ENCODE measurements at places on chromosomes 11 and 22.
A peak's percentile ranks its signal among the peaks of the same experiment; 100 is the strongest.

DNA sequence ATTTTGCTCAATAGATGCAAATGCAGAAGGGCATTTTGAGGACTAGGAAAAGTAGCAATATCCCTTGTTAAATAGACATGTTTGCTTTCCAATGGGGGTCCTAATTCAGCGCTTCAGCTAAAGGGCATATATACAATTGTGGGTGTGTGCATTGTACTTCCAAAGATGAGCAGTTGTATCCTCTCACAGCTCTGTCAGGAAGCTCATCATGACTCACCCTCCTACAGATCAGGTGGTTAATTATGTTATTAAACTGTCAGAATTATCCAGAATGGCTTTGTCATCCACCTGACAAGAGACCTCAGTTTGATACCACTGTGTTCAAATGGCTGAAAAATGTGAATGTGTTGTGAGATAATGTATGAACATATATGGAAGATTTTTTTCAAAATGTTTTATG, 252.2 kb upstream of the MTNR1B start:
- peaks cover 6% of the 10 kb centered on the region for H3K4me1 ChIP-seq
- H3K27me3 ChIP-seq = peaks cover 3% of the 10 kb centered on the region

DNA sequence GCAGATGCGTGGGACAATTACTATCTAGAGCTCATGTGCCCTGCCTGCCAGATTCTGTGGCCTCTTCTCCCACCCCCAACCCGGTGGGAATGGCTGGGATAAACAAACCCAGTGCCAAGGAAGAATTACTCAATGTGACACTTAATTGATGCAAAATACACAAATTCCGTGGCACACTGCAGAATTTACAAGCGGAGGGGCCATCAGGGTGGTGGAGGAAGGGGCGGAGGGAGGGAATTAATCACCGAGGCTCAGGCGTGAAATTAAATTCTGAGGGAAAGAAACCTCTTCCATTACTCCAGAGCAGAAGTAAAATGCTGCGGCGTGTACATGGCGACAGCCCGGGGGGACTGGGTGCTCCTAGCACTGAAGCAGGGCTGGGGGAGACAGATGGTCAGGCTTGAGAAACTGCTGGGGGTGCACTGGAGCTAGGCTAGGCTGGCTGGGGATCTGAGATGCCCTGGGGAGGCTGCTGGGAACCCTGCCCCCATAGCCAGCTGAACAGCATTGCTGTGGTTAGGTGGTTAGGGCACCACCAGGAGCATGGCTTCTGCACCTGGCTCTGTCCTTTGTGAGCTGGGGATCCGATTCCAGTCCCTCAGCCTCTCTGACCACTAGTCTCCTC, 200.6 kb downstream of the CEP164 start:
- H3K27me3 ChIP-seq = peaks cover 16% of the 10 kb centered on the region
- no peaks in the 10 kb centered on the region for H3K36me3 ChIP-seq
- H3K4me3 ChIP-seq = no peak overlapping the region
- H3K27ac ChIP-seq = no peak overlapping the region

DNA sequence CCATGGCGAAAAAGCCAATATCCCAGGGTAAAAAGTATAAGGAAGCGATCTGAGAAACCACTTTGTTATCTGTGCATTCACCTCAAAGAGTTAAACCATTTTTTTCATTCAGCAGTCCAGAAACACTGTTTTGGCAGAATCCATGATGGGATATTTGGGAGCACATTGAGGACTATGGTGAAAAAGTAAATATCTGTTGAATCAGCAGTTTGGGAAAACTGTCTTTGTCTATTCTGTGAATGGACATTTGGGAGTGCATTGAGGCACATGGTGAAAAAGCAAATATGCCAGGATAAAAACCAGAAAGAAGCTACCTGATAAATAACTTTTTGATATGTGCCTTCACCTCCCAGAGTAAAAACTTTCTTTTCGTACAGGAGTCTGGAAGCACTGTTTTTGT, 187.4 kb downstream of the OR4A47 start:
- no peak overlapping the region for H3K4me3 ChIP-seq
- no peak for DNase-seq
- no peaks in the 10 kb centered on the region for H3K27me3 ChIP-seq
- no peak overlapping the region for H3K27ac ChIP-seq
- H3K4me1 ChIP-seq = no peaks in the 10 kb centered on the region

- no peaks in the 10 kb centered on the region for H3K36me3 ChIP-seq
- H3K27me3 ChIP-seq = peaks cover 12% of the 10 kb centered on the region
- H3K4me3 ChIP-seq = no peak overlapping the region
- H3K27ac ChIP-seq = no peak overlapping the region
- no peaks in the 10 kb centered on the region for H3K4me1 ChIP-seq
- no peak for DNase-seq
Observed at GRCh38 chr11:117902001-117902845, 25.8 kb upstream of the FXYD6 start.

GRCh38 chr11:8217926-8218325, 45.8 kb downstream of the LMO1 start:
- no peak overlapping the region for H3K4me3 ChIP-seq
- H3K27ac ChIP-seq = no peak overlapping the region
- no peaks in the 10 kb centered on the region for H3K36me3 ChIP-seq
- H3K4me1 ChIP-seq = peaks cover 2% of the 10 kb centered on the region

GRCh38 chr11:46671958-46672315, 28.5 kb downstream of the ARHGAP1 start:
- no peak for DNase-seq
- peaks cover 17% of the 10 kb centered on the region for H3K36me3 ChIP-seq
- H3K27ac ChIP-seq = no peak overlapping the region
- H3K27me3 ChIP-seq = no peaks in the 10 kb centered on the region

DNA sequence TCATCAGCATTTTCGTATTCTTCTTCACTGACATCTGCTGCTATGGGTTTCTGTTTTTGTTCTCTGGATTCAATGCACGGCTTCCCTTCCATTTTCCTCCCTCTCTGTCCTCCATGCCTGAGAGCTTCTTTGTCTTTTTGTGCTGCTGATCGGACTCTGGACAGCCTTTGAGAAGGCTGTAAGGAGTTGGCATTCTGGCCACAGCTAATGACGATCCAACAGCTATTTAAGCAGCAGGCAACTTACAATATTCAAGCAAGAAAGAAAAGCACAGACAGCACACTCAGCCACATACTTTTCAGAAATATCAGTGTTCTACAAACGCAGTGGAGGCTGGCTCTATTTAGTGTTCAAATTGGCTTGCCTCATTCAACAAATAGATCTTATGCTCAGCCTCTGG, 60.9 kb upstream of the ZC3H12C start:
- peaks cover 8% of the 10 kb centered on the region for H3K4me1 ChIP-seq
- H3K27me3 ChIP-seq = no peaks in the 10 kb centered on the region
- no peaks in the 10 kb centered on the region for H3K36me3 ChIP-seq
- no peak overlapping the region for H3K4me3 ChIP-seq
- H3K27ac ChIP-seq = peak overlapping the region; percentile 4
- no peak for DNase-seq

- no peak overlapping the region for H3K27ac ChIP-seq
- no peaks in the 10 kb centered on the region for H3K27me3 ChIP-seq
- peaks cover 10% of the 10 kb centered on the region for H3K4me1 ChIP-seq
- DNase-seq = no peak
- no peak overlapping the region for H3K4me3 ChIP-seq
Observed at GRCh38 chr11:62413060-62413696, 5.7 kb upstream of the SCGB1A1 start.

- no peak overlapping the region for H3K27ac ChIP-seq
- peaks cover 6% of the 10 kb centered on the region for H3K4me1 ChIP-seq
- H3K4me3 ChIP-seq = peak overlapping the region; percentile 19
- H3K27me3 ChIP-seq = no peaks in the 10 kb centered on the region
- peaks cover 4% of the 10 kb centered on the region for H3K36me3 ChIP-seq
Observed at GRCh38 chr22:19983741-19984140, 32.9 kb downstream of the ARVCF start.

DNA sequence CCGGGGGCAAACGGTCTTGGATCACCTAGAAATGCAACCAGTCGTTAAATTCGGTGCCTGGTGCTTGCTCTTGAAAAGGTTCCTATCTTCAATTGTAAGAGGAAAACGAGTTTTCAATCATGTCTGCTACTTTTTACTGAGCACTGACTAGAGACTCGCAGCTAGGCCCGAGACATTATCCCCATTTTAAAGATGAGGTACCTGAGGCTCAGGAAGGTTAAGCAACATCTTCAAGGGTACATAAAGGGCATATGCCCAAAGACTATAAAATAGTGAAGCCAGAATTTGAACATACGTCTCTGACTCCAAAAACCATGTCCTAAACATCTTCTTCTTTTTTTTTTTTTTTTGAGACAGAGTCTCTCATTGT, 638 bp upstream of the PISD start:
- DNase-seq = no peak
- H3K27me3 ChIP-seq = peaks cover 3% of the 10 kb centered on the region
- H3K4me1 ChIP-seq = peaks cover 14% of the 10 kb centered on the region
- H3K36me3 ChIP-seq = no peaks in the 10 kb centered on the region

DNA sequence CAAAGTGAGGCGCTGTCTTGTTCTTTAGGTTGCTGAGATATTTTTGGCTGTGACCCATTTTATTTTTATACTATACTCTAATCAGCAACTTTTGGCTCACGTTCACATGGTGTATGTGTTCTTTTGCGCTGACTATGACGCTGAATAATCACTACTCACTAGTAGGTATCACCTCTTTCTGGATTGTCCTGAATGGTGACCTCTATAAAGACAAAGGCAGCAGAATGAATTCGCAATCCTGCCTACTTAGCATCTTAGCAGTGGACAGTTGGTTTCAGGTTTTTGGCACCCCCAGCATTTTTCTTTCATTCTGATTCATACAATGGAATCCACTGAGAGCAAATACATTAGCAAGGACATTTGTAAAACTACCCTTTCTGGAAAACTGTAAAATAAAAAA, 351.3 kb downstream of the JRKL start:
- H3K27me3 ChIP-seq = no peaks in the 10 kb centered on the region
- DNase-seq = no peak
- no peak overlapping the region for H3K4me3 ChIP-seq
- H3K4me1 ChIP-seq = no peaks in the 10 kb centered on the region
- H3K27ac ChIP-seq = no peak overlapping the region

- no peak for DNase-seq
- H3K4me1 ChIP-seq = peaks cover 3% of the 10 kb centered on the region
- no peak overlapping the region for H3K27ac ChIP-seq
- no peaks in the 10 kb centered on the region for H3K36me3 ChIP-seq
- peaks cover 15% of the 10 kb centered on the region for H3K27me3 ChIP-seq
Observed at GRCh38 chr11:117618302-117618981, 178.6 kb downstream of the DSCAML1 start.

- no peaks in the 10 kb centered on the region for H3K4me1 ChIP-seq
- H3K4me3 ChIP-seq = no peak overlapping the region
- H3K27me3 ChIP-seq = no peaks in the 10 kb centered on the region
Observed at GRCh38 chr11:70717936-70718595, 319.7 kb downstream of the CTTN start.

DNA sequence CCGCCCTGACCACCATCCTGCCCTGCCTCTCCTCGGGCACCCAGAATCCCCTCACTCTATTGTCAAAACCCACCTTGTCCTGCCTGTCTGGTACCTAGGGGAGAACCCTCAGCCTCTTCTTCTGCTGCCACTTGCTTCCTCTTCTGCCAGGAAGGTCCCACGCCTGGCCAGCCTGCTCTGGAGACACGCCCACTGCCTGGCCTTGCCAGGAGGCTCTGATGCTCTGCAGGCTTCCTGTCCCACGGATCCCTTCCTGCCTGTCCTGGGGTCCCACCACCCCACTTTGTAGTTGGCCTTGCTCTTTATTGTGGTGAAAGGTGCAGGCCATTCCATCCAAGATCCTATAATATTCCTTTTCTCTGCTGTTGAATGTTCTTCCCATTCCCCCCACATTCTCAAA, 63.4 kb downstream of the BMAL1 start:
- H3K36me3 ChIP-seq = no peaks in the 10 kb centered on the region
- peaks cover 6% of the 10 kb centered on the region for H3K27me3 ChIP-seq
- no peak for DNase-seq
- no peak overlapping the region for H3K27ac ChIP-seq

- no peak for DNase-seq
- no peak overlapping the region for H3K27ac ChIP-seq
- H3K4me3 ChIP-seq = no peak overlapping the region
- peaks cover 1% of the 10 kb centered on the region for H3K36me3 ChIP-seq
- no peaks in the 10 kb centered on the region for H3K4me1 ChIP-seq
Observed at GRCh38 chr11:7874056-7874455, 57.0 kb downstream of the OR10A6 start.

DNA sequence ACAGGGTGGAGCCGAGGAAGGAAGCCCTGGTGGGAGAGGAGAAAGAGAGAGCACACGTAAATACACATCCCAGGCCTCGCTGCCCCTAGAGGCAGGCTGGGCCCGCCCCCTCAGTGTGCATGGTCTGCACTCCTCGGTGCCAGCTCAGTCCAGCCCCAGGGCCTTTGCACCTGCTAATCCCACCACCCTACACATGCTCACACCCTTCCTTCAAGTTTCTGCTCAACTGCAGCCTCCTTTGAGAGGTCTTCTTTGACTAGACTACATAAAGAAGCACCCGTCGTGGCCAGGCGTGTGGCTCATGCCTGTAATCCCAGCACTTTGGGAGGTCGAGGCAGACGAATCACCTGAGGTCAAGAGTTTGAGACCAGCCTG, 5.5 kb downstream of the IL2RB start:
- no peaks in the 10 kb centered on the region for H3K36me3 ChIP-seq
- peaks cover 9% of the 10 kb centered on the region for H3K4me1 ChIP-seq
- H3K27ac ChIP-seq = no peak overlapping the region
- no peak overlapping the region for H3K4me3 ChIP-seq

GRCh38 chr11:46930089-46930488, 6.5 kb upstream of the CSTPP1 start:
- DNase-seq = no peak
- no peaks in the 10 kb centered on the region for H3K4me1 ChIP-seq
- H3K27ac ChIP-seq = no peak overlapping the region
- H3K36me3 ChIP-seq = no peaks in the 10 kb centered on the region
- H3K27me3 ChIP-seq = no peaks in the 10 kb centered on the region

DNA sequence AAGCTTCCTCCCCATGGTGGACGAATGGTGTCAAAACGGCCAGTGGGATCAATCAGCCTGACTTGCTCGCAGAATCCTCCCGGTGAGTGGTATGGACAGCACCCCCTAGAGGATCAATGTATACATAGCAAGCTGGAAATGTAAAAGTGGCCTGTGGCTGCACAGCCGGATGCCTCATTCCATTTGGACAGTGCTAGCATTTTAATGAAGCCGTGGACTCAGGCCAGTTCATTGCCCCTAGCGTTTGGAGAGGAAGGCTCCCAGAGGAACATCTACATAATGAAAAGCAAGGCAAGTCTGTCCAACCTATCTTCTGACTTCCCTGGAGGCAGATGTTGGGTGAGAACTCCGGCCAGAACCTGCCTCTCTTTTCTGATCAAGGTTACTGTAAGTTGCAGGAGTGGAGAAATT, 942.3 kb downstream of the NTM start:
- H3K4me1 ChIP-seq = no peaks in the 10 kb centered on the region
- H3K27ac ChIP-seq = no peak overlapping the region
- H3K4me3 ChIP-seq = no peak overlapping the region

DNA sequence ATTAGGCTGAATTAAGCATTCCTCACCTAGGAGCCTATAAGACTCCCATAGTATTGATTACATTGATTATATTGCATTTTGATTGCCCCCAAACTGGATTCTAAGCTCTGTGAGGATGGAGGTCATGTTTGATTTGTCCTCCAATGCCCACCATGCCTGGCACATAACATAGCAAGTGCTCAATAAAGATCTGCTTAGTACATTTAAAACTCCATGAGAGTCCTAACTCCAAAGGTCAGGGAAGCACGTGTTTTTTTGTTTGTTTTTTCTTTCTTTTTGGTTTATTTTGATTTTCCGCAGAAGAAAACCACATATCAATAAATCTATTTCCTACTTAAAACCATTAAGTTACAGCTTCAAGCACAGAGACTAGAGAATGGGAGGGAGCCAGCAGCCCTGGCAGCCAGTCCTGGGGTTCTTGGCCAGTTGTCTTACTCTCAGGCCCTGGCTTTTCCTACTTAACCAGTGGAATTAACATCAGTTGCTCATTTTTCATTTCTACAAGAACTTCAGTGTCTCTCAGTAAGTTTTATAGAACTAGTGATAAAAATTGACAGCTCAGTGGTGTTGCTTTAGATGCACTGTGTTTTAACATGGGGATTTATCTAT, 429.9 kb upstream of the CCDC90B start:
- H3K27me3 ChIP-seq = no peaks in the 10 kb centered on the region
- DNase-seq = no peak
- no peak overlapping the region for H3K27ac ChIP-seq
- H3K4me3 ChIP-seq = no peak overlapping the region
